ENCODE measurements at places on chromosomes 3 and 15.

DNA sequence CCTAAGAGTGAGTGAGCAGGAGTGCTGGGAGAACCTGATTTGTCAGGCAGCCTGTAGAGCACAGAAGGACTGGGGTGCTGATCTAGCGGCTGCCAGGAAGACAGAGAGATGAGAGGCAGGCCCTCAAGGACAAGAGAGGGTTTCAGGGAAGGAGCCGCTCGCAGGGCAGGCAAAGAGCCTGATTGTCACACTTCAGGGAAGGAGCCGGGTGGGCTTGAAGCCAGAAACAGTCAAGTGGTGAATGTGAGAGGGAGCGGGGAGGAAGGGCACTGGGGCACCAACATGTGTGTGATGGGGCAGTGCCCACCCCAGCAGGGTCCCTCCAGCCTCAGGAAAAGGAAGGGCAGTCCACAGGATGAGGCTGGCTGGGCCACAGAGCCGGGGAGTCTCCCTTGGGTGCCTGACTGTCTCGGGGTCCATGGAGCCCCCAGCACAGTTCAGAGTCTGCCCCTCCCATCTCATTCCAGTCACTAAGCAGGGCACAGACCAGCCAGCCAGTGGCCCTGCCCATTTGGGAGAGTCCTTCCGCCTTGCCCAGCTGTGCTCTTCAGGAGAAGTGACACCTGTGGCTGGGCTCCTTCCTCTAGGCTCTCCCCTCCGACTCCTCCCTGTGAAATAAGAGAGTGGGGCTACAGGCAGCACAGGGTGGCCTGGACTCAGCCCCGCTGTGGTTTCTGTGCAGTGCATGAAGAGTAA is 148.6 kb downstream of the RAB11A start:
- no peak for DNase-seq

GRCh38 chr3:186938716-186939115 is 8.4 kb downstream of the ST6GAL1 start:
- no peak for DNase-seq

DNA sequence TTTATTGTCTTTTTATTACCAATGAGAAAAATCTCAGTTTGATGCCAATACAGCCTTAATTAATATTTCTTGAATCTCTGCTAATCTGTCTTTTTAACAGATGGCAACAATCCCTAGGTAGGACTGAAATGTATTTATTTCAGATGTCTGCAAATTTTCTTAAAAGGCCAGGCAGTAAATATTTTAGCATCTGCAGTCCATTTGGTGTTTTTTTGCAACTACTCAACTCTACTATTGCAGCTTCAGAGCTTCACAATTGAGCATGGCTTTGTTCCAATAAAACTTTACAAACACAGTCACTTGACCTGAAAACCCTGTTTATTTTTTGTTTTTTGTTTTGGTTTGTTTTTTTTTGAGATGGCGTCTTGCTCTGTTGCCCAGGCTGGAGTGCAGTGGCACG is 82.7 kb downstream of the RARB start:
- DNase-seq: no peak

DNA sequence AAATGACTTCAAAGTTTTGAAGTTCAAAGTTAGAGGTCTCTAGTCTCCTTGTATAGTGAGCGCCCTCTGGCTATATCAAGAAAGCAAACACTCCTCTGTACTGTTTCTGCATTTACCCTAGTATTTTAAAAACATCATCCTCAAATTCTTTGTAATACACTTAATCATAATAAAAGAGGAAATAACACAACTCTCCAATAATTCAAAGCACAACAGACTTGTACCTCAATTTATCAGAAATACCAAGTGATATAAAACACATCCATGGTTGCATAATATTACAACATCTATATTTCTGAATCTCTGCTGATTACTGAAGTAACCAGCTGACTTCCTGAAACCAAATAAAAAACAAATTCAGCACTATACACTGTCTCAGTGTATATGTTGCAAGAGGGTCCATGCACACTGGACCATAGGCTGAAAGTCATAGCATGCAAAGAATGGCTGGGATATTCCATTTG is 12.5 kb downstream of the PLOD2 start:
- no peak for DNase-seq

DNA sequence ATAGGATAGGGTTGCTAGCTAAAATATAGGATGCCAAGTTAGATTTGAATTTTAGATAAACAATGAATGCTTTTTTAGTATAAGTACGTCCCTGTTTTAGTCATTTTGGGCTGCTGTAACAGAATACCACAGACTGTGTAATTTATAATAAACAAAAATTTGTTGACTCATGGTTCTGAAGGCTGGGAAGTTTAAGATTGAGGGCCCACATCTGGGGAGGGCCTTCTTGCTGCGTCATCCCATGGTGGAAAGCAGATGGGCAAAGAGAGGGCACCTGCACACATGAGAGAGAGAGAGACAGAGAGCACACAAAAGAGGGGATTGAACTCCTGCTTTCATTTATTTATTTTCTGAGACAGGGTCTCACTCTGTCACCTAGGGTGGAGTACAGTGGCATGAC is 246.5 kb downstream of the EPHB1 start:
- no peak for DNase-seq

DNA sequence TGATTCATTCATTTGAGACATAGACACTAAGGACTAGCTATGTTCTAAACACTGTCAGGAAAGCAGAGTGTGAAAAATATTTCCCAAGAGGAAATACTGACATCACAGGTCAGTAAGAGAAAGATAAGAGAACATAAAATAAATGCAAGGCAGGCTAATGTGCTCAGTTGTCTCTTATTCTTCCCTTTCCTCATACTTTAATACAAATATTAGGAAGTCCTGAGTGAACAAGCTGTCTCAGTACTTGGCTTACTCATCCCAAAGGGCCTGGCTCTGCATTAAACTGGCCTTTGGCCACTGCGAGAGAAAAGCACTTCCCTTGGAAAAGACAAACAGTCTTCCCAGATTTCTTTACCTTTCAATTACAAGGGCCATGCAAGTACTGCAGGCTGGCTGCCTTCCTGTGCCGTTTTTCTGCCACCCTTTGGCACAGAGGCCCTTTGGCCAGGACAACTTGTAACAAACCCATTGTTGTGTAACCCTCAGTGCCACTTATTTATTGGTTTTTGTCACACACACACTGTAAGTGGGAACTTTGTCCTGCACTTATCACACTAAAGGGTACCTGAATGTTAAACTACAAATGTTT is 31.7 kb downstream of the EDC3 start:
- no peak for DNase-seq
